ENCODE measurements at places on chromosomes 13 and 19. TPM values are rescaled to one million over a fixed set of nuclear protein-coding genes. Genes with fewer than 3 reads are reported as not detected.

The ZNF541 gene
- not detected for polyA plus RNA-seq

The TMPRSS9 gene
- polyA plus RNA-seq = not detected

The MBD3L2 gene
- not detected for polyA plus RNA-seq

The CLDND2 gene
- polyA plus RNA-seq = not detected

The ZNF554 gene
- 4.7 TPM for polyA plus RNA-seq

The CASP14 gene
- not detected for polyA plus RNA-seq

The ZNF264 gene
- 15.9 TPM for polyA plus RNA-seq

The ZNF444 gene
- polyA plus RNA-seq = 19.5 TPM

The ZNF136 gene
- polyA plus RNA-seq = 21.9 TPM

The C5AR2 gene
- 0.06 TPM for polyA plus RNA-seq

The GPR183 gene
- 494 TPM for polyA plus RNA-seq

The TIMM50 gene
- 56.8 TPM for polyA plus RNA-seq

The TMC4 gene
- not detected for polyA plus RNA-seq

The ACOD1 gene
- polyA plus RNA-seq = not detected

The UNC13A gene
- polyA plus RNA-seq = not detected

The ZNF43 gene
- 17.0 TPM for polyA plus RNA-seq

The TFPT gene
- 11.9 TPM for polyA plus RNA-seq

The PGLYRP1 gene
- not detected for polyA plus RNA-seq

The AKAP11 gene
- 6.1 TPM for polyA plus RNA-seq

The CYP2A6 gene
- polyA plus RNA-seq = not detected

The SELENOV gene
- polyA plus RNA-seq = not detected

The CELF5 gene
- not detected for polyA plus RNA-seq

The TMEM59L gene
- not detected for polyA plus RNA-seq

The ACER1 gene
- polyA plus RNA-seq = not detected

The CGB8 gene
- polyA plus RNA-seq = not detected

The ZNF549 gene
- 7.3 TPM for polyA plus RNA-seq

The C19orf73 gene
- 2.6 TPM for polyA plus RNA-seq

The SOX1 gene
- polyA plus RNA-seq = not detected

The ZNF540 gene
- polyA plus RNA-seq = 5.1 TPM

The ERICH4 gene
- not detected for polyA plus RNA-seq

The CYP4F12 gene
- not detected for polyA plus RNA-seq

The MEIOSIN gene
- not detected for polyA plus RNA-seq

The PRDX2 gene
- polyA plus RNA-seq = 195 TPM

The ZNF100 gene
- polyA plus RNA-seq = 14.4 TPM

The IFNL4 gene
- polyA plus RNA-seq = not detected

The LDLR gene
- polyA plus RNA-seq = 3.3 TPM

The ZNF333 gene
- 6.2 TPM for polyA plus RNA-seq

The SIGLEC9 gene
- polyA plus RNA-seq = 0.21 TPM

The ZNF492 gene
- 0.11 TPM for polyA plus RNA-seq

The TMIGD2 gene
- 1.9 TPM for polyA plus RNA-seq

The ZNF491 gene
- 0.85 TPM for polyA plus RNA-seq

The CACNA1A gene
- polyA plus RNA-seq = 3.1 TPM

The LTBP4 gene
- polyA plus RNA-seq = 22.1 TPM

The ADAMTS10 gene
- not detected for polyA plus RNA-seq

The LGALS7 gene
- polyA plus RNA-seq = not detected

The PTPRS gene
- polyA plus RNA-seq = 0.86 TPM

The SOHLH2 gene
- polyA plus RNA-seq = not detected

The SYCN gene
- polyA plus RNA-seq = not detected

The RSPH6A gene
- polyA plus RNA-seq = not detected

The PNMA8B gene
- polyA plus RNA-seq = not detected

The ATXN8OS gene
- not detected for polyA plus RNA-seq

The LCP1 gene
- 835 TPM for polyA plus RNA-seq

The PODNL1 gene
- not detected for polyA plus RNA-seq

The CARM1 gene
- 1.4 TPM for polyA plus RNA-seq

Measured in IgD-negative memory B cell (primary cell).